ENCODE measurements at places on chromosomes 16 and 17.

DNA sequence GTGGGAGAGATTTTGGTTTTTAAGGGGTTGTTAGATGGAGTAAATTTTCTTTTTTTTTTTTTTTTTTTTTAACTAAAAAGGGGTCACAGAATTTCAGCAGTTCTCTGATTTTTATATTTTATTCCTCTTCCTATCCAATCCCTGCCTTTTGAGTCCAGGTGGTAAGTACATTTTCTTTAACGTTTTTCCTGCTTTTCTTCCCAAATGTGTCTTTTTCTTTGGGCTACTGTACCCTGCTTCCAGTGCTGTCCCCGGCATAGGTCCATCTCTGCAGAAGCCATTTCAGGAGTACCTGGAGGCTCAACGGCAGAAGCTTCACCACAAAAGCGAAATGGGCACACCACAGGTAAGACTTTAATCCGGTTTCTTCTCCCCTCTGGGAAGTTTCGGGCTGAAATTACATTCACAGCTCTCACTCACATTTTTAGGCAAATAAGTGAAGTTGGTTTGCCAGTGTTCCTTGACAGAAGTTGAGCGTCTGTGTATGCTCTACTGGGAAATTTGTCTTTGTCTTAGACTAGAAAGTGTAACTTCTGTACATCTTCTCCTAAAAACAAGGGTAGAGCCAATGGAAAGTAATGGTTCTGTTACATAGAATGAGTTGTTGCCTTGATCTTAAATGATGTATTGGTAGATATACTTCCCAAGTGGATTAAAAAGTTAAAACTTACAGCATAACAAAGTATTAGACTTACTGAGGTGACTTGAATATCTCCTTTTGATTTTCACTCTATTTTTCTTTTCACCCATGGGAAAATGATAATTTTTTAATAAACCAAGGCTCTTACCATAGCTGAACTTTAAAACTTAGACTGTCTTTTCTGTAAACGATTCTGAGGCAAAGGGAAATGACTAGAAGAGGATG, 54.5 kb downstream of the TUBD1 start:
- DNase-seq, result no peak

- no peak for DNase-seq
Observed at GRCh38 chr16:57060323-57061083, 31.9 kb upstream of the CPNE2 start.

DNA sequence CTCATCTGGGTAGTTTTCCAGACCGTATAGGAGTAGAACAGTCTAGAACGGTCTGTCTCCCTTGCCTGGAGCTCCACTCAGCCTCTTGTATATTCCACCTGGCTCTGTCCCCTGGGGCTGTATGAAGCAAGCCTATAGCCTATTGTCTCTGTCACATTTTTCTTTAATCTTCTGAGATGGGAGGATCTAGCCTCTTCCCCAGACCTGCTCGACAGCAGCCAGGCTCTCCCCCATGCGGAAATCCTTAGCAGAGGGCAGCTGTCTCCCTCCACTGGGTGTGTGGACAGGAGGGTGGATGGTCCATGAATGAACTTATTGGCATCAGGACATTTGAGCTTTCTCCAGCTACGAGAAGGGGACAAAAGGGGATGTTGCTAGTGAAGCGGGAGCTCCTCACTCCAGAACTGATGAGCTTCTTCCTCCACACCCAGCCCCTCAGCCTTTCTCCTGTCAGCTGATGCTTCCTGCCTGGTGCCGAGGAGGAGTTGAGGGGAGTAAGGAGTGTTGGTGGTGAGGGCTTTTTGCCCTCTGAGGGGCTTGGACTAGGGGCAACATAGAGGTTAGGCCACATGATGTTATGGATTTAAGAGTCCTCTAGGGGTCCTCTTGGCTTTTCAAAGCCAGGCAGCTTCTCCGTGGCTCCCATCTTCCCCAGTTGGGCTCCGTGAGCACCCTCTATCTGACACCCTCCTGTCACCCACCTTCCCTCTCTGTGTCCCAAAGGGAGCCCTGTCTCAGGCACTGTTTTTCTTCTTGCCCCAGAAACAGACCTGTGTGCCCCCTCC, 28.0 kb downstream of the ARHGAP23 start:
- DNase-seq, result no peak

DNA sequence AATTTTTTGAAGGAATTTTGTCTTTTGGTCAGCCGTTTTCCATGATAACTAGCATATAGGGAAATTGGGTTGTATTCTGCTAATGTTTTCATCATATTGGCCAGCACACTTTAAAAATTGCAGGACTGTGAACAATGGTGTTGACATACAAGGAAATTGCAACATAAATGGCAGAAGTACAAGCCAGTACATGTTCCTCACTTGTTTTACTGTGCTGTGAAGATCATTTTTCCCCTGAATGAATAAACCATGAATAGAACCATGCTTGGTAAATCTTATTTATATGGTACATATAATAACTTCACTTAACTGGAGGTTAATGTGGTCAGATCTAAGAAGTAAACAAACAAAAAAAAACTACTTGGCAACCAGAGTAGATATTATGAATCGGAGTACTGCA, 22.8 kb downstream of the OMG start:
- DNase-seq, result no peak

GRCh38 chr16:66913081-66913480, 5.6 kb downstream of the CDH16 start:
- DNase-seq, result no peak

GRCh38 chr17:57480438-57481196, 224.3 kb downstream of the MSI2 start:
- no peak for DNase-seq

- no peak for DNase-seq
Observed at GRCh38 chr16:20791923-20792612, 14.2 kb downstream of the ERI2 start.

GRCh38 chr17:32516450-32516849, 29.7 kb downstream of the CDK5R1 start:
- no peak for DNase-seq

GRCh38 chr17:71934520-71934919, 186.3 kb upstream of the SOX9 start:
- DNase-seq, result no peak

GRCh38 chr16:3640632-3641501, 13.6 kb upstream of the DNASE1 start:
- no peak for DNase-seq

DNA sequence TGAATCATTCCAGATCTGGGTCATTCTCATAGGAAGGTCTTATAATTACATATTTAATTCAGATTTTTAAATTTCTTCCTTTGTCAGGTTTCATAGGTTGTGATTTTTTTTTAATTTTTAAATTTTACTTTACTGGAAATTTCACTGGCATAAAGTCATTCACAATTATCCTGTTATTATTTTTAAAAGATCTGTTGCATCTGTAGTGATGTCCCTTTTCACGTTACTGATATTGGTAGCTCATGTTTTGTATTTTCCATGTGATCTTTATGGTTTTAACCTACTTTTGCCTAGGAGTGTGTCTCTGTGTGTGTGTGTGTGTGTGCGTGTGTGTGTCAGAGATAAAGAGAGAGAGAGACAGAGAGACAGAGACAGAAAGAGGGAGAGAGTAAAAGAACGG, 216.6 kb upstream of the KCNJ16 start:
- DNase-seq, result no peak

- no peak for DNase-seq
Observed at GRCh38 chr17:72338847-72339790, 218.3 kb downstream of the SOX9 start.

- DNase-seq, result no peak
Observed at GRCh38 chr17:81454473-81454872, 58.1 kb downstream of the ACTG1 start.

DNA sequence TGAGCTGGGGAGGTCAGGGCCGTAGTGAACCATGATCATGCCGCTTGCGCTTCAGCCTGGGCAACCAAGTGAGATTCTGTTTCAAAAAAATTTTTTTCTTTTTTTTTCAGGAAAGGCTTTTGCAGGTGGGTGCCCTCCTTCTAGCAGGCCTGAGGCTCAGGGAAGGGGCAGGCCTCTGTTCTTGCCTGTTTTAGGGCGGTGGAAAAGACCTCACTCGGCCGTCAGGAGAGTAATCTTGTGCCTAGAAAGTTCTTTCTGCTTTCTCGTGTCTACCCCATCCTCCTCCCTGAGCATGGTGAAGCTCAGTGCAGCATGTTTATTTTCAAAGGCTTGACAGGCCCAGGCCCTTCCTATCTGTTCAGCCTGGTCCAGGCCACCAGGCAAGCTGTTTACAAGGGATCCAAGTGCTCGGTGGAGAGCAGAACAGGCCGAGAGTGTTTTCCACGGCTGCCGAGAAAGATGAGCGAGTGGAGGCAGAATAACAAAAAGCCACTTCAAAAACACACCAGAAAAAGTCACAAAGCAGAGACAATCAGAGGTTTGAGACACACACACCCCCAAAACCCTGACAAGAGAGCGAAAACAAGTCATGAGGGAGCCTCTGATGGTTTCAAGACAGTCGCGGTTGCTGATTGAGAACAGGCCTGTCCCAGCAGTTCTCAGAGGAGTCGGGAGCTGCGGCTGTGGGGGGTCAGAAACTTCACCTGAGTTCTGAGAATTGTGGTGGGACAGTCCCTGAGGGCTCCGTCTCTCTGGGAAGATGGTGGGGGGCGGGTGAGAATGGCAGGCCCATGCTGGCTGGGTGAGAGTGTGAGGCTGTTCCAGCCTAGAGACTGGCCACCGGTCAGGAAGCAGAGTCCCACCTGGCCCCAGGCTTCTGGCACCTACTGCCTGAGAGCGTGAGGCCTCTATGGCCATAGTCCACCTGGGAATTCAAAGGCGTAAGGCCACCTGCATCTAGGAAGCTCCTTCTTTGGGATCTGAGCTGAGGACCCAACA, 37.5 kb upstream of the CCR7 start:
- no peak for DNase-seq

DNA sequence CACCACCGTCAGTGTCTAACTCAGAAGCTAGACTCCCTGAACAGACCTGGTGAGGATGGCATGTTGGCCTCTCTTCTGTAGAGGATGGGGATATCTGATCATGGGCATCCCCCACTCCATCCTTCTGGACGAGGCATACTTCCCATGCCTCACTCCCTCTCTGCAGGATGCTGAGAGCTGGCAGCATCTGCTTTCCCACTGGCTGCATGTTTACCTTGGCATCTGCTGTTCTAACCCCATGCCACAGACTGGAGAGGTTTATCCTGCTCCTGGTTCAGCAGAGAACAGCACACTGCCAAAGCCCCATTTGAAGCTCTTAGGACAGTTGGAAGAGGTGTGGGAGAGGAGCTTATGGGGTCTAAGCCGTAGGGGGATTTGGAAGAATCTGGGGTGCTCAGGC, 46.0 kb downstream of the YPEL2 start:
- no peak for DNase-seq

GRCh38 chr17:37770631-37771518, 26.0 kb upstream of the HNF1B start:
- DNase-seq, result no peak

Data from ascending aorta (tissue), 2 donors.